ENCODE measurements at places on chromosomes 12 and 14.

GRCh38 chr12:9367828-9368227 is 159.6 kb upstream of the PZP start:
- no peak for DNase-seq

DNA sequence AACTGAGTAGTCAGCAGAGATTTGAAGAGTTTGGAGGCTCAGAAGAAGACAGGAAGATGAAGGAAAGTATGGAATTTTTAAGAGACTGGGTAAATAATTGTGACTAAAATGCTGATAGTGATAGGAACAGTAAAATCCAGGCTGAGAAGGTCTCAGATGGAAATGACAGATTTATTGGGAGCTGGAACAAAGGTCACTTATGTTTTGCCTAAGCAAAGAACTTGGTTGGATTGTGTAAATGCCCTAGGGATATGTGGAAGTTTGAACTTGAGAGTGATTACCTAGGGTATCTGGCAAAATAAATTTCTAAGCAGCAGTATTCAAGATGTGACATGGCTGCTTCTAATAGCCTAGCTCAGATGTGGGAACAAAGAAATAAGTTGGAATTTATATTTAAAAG is 180.9 kb downstream of the TRHDE start:
- no peak for DNase-seq

DNA sequence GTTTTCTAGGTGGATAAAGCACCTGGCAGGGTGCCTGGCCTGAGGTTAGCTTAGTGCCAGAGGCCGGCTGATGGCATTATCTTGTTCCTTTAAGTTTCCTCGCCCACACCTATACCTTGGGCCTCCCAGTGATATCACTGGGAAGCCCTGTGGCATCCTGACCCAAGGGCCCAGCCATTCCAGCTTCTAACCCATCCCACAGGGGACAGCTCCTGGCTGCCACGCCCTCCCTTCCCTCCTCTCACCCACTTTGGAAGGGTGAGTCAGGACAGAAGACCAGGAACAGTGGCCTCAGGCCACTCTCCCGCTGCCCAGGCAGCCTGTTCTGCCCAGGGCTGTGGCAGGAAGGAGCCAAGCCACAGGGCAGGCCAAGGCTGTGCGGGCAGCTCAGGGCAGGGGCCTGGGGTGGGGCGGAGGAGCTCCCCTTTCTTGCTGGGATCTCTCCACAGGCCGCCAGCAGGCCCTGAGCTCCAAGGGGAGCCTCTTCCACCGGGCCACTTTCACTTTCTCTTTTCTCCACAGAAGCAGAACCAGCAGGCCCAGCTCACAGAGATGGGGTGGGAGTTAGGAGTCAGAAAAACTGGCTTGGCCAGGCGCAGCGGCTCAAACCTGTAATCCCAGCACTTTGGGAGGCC is 75.1 kb downstream of the IRF2BPL start:
- no peak for DNase-seq

DNA sequence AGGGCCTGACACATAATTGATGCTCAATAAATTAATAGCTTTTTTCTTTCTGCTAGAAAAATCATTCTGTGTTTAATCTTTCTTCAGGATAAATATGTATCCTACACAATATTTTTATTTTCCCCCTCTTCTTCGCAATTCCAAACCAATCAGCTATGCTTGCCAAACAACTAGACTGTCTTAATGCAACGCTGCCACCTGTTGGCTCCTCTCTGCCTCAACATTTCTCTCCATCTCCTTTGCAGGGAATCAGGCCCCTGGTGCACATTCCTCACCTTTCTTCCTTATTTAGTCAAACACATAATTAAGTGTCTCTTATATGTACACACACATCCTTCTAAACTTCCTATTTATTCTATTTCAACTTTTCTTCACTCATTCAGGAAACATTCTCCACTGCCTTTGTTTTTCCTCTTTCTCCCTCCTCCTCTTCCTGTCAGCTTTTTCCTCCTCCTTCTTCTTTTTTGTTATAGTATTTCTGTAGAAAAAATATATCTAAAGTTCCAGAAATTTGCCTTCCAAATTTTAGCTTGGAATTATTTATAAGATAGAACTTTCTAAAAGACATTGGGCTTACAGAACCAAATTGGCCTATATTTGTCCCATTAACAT is 406.0 kb downstream of the PRKD1 start:
- no peak for DNase-seq

GRCh38 chr12:45584336-45584735 is 145.2 kb upstream of the ARID2 start:
- DNase-seq: no peak

DNA sequence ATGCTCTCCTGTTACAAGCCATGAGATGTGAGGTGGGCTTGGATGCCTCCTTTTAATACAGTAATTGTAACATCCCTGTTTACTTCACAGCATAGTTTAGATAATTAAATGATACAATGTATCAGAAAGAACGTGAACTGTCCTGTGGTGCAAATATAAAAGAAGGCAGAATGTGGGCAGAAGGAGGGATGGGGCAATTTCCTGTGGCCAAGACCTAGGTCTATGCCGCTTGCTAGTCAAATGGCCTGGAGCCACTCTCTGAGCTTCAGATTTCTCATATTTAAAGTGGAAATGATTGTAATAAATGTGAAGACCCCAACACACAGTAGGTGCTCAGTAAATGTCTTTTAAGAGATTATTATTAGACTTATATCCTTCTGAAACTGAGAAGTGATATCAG is 24.0 kb upstream of the EVL start:
- DNase-seq: no peak

- no peak for DNase-seq
These were observed 214.6 kb downstream of the PHETA1 start for GRCh38 chr12:111154147-111154834.

DNA sequence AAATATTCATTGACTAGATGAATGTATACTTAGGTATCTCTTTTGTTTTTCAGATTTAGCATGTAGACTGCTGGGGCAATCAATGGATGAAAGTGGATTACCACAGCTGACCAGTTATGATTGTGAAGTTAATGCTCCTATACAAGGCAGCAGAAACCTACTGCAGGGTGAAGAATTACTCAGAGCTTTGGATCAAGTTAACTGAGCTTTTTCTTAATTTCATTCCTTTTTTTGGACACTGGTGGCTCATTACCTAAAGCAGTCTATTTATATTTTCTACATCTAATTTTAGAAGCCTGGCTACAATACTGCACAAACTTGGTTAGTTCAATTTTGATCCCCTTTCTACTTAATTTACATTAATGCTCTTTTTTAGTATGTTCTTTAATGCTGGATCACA is 15.3 kb upstream of the SNAPC1 start:
- no peak for DNase-seq

DNA sequence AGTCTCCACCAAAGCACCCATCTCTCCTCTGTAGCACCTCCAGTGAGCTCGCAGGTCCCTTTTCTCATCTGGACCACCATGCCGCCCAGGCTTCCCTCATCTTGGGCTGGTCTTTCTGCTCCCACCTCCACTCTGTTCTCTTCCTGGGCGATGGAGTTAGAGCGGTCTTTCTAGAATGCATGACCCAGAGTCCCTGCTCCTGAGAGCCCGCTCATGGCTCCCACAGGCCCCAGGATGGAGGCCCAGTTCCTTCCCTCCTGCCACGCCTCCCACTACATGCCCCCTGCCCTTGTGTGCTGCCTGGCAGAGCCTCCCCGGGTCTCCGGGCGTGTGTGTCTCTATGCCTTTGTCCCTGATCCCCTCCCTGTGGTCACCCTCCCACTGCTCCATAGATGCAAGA is 100.7 kb upstream of the RTL1 start:
- DNase-seq: no peak

DNA sequence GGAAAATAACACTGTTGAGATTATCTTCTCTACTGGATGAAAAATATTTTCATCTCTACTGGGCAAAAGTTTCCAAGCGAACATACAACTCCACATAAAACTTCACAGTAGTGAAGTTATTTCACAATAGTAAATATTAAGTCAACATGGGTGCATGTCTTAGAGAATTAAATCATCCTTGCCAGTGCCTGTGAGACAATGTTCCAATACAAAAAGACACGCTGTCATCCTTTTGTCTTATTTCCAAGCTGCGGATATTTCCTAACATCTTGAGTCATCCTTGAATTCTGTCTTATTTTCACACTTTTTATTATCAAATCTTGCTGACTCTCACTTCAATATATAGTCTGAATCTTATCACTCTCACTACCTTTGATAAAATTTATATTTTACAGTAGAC is 142.9 kb upstream of the KITLG start:
- no peak for DNase-seq

DNA sequence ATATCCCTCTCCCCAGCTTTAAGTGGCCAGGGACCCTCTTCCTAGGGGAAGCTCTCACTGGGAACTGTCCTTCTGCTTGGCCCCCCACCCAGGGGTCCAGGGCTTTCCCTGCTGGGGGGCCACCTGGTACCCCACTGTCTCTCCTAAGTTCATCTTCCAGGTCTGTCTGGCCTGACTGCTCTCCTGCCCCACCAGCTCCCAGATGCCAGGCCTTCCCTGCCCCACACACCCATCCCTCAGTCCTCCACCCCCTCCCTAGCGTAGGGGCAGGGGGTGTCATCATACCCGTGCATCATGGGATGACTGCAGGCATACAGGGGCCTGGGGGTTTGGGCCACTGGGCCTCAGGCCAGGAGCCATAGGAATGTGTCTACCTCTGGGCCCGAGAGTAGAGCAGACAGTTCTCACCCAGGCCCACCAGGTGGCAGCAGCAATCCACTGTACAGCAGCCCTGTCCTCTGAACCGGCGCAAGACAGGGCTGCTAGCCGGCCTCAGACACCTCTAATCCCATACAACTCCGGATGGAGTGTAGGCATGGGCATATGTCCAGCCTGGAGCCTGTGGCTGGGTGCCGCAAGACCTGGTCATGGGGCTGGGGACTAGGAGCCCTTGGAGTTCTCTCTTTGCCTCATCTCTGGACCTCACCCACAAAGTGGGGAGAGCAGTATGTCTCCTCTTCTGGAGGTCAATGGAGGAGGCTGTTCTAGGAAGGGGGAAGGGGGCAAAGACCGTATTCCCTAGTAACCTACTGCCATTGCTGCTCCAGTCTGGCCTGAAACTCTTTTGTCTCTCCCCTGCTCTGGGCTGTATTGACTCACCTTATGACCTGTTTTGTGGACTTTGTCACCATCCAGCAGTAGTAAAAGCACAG is 10.0 kb upstream of the SMARCD1 start:
- DNase-seq: no peak

- no peak for DNase-seq
These were observed 47.5 kb upstream of the RIN3 start for GRCh38 chr14:92466059-92466458.

GRCh38 chr12:106906715-106907114 is 49.0 kb upstream of the TMEM263 start:
- no peak for DNase-seq

- no peak for DNase-seq
These were observed 70.8 kb downstream of the DPF3 start for GRCh38 chr14:72822946-72823611.

DNA sequence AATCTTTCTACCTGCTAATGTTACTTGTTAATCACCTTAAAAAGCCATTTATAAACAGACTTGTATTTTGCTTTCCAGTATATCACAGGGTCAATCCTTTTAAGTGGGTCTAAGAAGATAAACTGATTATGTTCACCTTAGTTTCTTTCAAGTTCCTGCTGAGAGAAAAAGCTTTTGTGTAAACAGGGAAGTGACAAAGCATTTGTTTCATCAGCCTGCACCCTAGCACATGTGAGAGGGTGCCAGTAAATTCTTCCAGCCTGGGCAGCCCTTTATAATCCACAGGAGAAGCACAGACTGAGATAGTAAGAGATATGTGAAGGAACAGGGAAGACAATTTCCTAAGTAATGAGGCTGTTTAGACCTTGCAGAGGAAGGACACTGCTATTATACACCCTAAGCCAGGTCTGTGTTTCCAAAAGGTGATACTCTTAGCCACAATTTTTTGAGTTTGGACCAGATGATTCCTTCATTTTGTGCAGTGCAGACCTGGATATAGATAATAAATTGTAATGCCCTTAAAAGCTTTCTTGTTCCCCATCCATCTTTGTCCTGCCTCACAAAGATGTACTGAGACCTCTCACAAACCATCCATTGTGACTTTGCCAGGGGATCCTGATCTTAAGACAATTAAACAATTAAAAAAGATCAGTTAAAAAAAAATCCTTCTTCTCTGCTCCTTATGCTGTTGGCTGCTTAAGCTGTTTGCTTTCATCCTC is 150.7 kb downstream of the KTN1 start:
- DNase-seq: no peak

DNA sequence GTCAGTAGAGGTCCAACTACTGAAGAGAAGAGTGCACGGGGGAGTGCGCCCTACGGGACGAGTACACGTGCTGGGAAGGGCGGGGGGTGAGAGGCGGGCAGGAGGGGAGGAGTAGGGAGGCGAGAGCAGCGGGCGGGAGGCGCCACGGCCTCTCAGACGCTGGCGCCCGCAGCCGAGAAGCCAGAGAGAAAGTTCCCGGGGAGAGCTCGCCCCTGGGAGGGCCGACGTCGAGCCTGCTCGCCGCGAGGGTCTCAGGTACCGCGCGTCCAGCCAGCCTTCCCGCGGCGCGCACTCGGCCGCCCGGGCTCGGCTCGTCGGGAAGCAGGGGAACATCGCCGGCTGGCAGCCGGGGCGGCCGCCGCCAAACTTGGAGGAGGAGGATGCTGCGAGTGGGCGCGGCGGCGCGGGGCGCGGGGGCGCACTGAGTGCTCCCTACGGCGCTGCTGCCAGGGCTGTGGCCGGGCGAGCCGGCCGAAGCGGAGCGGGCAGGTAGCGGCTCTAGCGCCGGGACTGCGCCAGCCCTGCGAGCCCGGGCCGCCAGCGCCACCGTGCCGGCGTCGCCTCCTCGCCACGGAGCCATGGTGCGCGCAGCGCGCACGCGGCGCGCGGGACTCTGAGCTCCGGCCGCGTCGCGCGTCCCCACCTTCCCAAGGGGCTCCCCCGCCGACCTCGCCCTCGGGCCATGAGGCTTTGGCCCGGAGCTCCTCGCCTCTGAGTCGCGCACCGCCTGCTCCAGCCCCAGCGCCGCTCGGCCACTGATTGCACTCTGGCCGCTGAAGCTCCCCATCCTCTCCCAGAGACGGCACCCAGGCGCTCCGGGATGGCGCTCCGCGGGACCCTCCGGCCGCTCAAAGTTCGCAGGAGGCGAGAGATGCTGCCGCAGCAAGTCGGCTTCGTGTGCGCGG is at the start of gene SLC24A4:
SLC24A4 (plus strand) TSS at position 155 of the 905 bp plus-strand sequence; CDS start at position 821, 666 bp downstream.
- DNase-seq: no peak

DNA sequence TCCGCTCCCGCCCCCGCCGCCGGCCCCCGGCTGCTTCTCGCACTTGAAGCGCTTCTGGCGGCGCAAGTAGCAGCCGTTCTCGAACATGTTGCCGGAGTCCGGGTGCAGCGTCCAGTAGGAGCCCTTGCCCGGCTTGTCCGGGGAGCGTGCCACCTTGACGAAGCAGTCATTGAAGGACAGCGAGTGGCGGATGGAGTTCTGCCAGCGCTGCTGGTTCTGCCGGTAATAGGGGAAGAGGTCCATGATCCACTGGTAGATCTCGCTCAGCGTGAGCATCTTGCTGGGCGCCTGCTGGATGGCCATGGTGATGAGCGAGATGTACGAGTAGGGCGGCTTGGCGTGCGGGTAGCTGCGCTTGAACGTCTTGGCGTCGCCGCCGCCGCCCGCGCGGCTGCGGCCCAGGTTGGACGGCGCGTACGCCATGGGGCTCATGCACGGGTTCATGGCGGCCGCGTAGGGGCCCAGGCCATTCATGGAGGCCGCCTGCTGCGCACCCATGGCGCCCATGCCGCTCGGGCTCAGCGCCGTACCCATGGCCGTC is 3.0 kb downstream of the FOXA1 start:
- DNase-seq: no peak

- DNase-seq: no peak
These were observed 1.6 kb downstream of the AGAP2 start for GRCh38 chr12:57736741-57737466.

- no peak for DNase-seq
These were observed 6.5 kb downstream of the MLH3 start for GRCh38 chr14:75044752-75045151.
